Left lung (tissue), 14 donors: ENCODE measurements at places on chromosomes 1 and 21.

DNA sequence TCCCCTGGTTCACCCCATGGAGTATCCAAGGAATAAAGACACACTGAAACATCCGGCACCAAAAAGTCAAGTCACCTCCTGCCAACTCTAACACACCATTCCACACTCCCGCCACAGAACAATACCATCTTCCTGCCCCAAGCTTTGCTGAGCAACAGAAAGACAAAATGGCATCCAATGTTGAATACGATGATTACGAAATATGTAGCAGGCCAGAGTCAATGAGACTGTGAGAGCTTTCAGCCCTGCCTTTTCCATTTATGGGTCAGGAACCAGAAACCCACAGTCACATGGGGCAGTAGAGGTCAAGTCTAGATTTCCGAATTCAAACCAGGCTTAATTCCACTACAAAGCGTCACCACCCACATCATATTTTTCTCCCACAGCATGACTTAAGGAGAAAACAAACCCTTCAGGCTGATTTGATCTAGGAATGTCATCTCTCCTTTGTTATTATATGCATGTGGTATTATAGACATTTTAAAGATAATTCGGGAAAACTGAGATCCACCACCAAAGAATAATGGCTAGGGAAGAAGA is 249.8 kb downstream of the SETD4 start:
- DNase-seq, result no peak

GRCh38 chr1:116545359-116545705 is 25.5 kb downstream of the CD58 start:
- DNase-seq, result no peak

DNA sequence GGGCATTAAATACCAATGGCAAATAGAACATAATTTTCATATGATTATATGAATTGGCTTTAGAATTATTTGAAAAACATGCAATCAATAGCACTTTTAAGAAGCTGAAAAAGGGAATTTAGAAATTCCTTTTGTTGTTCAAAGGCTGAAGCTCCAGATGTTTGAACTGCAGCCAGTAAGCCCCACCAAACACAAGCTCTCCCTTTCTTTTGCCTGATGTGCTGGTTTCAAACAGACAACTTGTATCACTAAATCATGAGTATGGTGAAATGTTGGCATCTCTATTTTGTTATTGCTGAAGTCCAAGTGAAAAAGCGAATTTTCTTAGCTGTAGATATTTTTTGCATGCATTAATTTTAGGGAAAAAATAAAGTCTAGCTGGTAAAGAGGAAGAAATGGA is 27.5 kb upstream of the NCAM2 start:
- no peak for DNase-seq

DNA sequence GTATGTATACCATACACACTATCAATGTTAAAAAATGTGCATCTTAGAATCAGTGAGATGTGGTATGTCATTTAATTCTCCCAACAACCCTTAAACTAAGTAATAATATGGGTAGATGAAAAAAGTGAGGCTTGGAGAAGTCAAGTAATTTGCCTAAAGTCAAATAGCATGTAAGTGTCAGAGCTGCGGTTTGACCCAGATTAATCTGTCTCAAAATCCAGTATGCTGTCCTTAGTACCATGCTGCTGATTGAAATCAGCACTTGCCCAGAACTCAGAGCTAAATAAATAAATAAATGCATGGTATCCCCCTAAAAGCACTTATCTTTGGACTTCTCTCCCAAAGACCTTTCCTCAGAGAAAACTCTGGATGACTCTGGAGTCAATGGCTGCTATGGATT is 16.7 kb downstream of the BCL9 start:
- DNase-seq, result no peak

DNA sequence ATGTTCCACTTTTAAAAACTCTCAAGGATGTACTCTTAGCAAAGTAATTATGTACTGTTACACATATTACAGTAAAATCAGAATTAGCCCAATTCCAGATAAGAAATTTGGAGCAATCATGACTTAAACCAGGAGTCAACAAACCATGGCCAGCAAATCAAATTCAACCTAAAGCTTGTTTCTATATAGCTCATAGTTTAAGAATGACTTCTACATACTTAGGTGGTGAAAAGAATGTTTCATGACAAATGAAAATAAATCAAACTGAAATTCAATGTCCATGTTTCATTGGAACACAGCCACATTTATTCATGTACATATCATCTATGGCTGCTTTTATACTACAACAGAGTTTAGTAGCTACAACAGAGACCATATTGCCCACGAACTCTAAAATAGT is 35.1 kb downstream of the FRRS1 start:
- no peak for DNase-seq

DNA sequence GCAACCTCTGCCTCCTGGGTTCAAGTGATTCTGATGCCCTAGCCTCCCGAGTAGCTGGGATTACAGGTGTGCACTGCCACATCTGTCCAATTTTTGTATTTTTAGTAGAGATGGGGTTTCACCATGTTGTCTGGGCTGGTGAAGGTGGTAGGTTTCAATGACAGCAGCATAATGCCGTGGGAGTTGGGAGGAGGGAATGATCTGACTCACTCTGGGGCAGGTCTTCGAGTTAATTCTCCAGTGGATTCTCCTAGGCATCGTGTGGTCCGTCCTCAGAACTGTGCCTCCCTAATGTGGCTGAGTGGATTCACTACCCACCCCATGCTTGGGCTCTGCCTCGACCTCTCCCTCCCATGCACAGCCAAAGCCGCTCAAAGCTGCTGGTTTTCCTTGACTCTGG is 1.7 kb upstream of the GPR37L1 start:
- no peak for DNase-seq

- DNase-seq, result no peak
Measured at GRCh38 chr1:170978371-170978910, 43.1 kb downstream of the MROH9 start.

DNA sequence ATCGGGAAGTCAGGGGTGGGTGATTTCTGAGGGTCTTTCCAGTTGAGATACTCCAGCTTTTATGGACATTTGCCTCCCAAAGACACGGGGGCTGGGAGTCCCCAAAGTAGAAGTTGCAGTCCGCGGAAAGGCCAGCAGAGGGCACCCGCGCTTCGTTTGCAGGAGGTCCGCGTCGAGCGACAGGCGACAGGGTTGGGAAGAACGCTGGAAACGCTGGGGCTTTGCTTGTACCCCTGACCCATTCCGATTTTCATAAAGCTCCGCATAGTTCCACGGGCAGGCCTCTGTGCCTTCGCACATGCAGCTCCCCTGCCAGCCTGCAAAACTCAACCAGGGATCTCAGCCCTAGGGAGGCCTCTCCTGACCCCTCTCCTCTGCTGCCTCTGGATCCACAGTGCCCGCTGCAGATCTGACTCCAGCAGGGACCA is 44.2 kb upstream of the LAPTM5 start:
- DNase-seq, result peak; percentile 95

DNA sequence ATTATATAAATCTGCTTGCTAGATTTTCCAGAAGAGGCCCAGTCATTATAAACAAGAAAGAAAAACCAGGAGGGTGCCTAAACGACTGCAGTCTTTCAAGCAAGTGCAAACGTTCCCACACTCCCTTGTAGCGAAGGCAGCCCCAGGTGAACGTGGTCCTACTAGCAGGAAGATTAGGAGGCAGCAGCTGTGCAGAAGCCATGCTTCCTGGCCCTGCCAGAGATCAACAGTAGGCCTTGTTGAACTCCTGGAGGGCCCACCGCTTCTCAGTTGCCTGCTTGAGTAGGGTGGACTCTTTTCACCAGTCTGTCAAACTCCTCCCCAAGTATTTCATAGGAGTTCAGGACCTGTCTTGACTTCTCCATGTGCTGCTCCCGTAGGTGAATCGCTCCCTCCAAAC is 163.0 kb upstream of the GORAB start:
- peak; percentile 34 for DNase-seq

- peak; percentile 58 for DNase-seq
Measured at GRCh38 chr1:54610048-54610447, 13.3 kb downstream of the FAM151A start.

GRCh38 chr1:226599636-226600238 is 51.2 kb downstream of the STUM start:
- DNase-seq, result no peak

DNA sequence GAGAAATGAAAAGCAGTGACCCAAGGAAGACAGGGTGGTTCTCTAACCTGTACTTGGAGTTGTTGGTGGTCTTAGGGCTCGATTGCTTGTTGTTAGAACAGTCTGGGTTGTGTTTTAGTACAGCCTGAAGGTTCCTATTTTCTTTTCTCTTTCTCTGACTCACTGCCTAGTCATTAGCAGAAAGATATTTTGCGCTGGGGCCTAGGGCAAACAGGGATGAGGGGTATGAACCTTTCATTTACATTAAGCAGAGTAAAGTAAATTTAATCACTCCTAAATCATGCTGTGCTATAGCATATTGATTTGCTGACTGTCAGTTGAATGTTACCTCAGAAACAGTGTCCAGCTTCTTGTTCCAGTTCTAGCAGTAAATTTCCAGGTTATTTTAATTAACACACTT is 197.2 kb downstream of the RWDD3 start:
- DNase-seq, result no peak

GRCh38 chr1:187051618-187052232 is 223.0 kb downstream of the PLA2G4A start:
- peak; percentile 19 for DNase-seq
